ENCODE measurements at places on chromosomes 6 and 20. TPM values are rescaled to one million over a fixed set of nuclear protein-coding genes. Genes with fewer than 3 reads are reported as not detected.

GRCh38 chr20:49276161-49276960 lies 1.5 kb downstream of the ZNFX1 start:
- DNase-seq: peak; percentile 73

GRCh38 chr6:25564943-25565342 lies 87.1 kb upstream of the SCGN start:
- no peak for DNase-seq

GRCh38 chr6:155595284-155595683 lies 139.6 kb upstream of the NOX3 start:
- DNase-seq: no peak

DNA sequence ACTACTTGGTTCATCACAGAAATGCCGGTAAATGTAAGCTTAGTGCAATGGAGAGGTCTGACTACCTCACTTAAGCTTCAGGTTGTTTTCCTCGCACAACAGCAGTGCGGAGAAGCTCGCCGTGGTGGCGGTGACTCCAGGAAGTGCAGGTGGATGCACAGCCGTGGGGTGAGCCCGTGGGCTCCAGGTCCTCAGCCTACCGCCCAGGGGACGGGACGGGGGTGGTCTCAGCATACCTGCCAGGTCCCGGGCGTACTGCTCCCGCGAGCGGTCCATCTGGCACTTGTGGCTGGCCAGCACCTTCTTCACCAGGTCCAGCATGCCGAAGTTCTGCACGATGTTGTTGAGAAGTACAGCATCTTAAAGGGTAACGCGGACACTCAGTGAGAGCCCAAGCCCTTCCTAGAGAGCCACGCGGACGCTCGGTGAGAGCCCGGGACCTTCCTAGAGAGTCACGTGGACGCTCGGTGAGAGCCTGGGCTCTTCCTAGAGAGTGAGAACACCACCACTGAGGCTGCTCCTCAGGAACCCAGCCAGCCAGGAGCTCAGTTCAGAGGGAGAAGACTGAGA lies 17.8 kb upstream of the HELZ2 start:
- no peak for DNase-seq

- DNase-seq: no peak
Measured at GRCh38 chr20:61776491-61777075, 289.1 kb downstream of the TAF4 start.

GRCh38 chr20:63689046-63690002 lies 7.1 kb upstream of the TNFRSF6B start:
- DNase-seq: no peak

GRCh38 chr20:62285151-62285550 lies 17.6 kb upstream of the ADRM1 start:
- no peak for DNase-seq

DNA sequence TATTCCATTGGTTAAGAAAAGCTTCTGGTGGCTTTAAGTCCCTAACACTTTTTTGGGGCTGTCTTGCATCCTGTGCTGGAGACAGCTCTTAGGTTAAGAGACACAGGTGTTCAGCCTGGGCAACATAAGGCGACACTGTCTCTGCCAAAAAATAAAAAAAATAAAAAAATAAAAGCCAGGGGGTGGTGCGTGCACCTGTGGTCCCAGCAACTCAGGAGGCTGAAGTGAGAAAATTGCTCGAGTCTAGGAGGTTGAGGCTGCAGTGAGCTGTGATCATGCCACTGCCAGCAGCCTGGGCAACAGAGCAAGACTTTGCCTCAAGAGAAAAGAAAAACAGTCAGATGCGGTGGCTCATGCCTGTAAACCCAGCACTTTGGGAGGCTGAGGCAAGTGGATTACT lies 55.6 kb upstream of the ZMYND8 start:
- DNase-seq: no peak

GRCh38 chr6:149233056-149233715 lies 84.3 kb upstream of the TAB2 start:
- DNase-seq: peak; percentile 40

DNA sequence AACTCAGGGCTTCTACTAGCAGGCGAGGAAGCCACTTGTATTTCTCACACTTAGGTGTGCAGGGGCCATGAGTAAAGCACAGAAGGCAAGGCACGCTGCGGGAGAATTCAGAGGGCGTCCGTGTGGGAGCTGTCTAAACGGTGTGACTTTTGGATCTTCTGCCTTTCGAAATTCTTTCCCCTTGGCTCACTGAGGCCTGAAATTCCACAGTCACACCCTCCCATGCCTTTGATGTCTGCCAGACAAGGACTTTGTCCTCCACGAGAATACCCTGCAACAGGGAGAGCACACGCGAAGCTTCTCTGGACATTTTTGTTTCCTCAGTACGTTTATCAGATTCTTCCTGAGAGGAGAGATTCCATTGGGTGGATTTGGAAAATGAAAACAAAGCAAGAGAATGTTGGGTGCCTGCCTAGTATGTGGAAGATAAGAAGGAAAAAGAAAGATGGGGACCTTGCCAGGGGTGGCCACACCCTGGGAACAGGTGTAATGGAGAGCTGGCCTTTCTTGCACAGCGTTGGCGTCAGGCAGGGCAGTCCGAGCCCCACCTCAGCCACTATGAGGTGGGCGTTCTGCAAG lies 235.7 kb downstream of the MYLK4 start:
- DNase-seq: no peak

DNA sequence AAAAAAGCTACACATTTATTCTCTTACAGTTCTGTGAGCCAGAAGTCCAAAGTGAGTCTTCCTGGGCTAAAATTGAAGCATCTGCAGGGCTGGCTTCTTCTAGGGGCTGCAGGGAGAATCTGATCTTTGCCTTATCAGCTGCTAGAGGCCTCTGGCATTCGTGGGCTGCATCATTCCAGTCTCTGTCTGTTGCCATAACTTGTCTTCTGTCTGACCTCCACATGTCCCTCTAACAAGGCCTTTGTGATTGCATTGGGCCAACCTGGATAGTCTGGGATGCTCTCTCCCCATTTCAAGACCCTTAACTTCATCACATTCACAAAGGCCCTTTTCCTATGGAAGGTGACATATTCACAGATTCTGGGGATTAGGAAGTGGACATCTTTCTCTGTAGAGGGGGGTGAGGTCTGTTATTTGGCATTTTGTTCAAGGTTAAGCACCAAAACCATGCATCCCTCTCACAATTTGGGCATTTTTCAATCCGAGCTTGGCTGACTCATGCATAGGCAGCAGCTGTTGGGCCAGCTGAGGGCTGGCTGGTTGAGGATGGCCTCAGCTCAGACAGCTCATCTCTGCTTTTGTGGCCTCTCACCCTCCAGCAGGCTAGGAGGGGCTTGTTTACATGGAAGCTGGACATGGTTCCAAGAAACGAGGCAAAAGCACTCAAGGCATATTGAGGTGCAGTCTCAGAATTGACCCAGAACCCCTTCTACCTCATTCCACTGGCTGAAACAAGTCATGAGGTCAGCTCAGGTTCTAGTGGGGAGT lies 116.1 kb upstream of the NXT1 start:
- DNase-seq: no peak

DNA sequence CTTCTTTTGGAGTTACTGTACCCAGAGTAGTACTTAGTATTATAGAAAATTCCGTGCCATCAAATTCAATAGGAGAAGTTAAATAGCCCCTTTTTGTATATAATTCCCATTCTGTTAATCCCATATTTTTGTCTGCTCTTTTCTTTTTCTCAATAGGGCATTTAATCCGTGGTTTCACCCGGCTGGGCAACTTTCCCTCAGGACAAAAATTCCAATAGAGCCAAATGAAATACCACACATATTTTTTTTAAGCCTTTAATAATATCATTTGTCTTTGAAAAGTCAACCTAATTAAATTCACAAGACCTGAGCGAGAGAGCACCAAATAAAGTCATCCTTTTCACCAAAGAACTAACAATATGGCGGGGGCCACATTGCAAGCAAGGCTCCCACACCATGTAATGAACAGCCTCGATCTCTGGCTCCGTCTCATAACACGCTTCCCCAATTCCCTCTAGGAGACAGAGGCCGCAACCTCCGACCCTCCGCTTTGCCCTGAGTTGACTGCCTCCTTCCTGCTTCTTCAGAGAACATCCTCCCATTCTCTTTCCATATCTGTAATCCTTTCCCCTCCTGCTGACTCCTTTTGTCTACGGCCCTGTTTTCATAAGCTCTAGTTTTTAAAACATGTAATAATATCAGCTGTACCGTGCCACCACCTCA lies 13.6 kb downstream of the NHSL1 start:
- no peak for DNase-seq

- DNase-seq: no peak
Measured at GRCh38 chr6:130587778-130588520, 222.1 kb downstream of the TMEM200A start.

DNA sequence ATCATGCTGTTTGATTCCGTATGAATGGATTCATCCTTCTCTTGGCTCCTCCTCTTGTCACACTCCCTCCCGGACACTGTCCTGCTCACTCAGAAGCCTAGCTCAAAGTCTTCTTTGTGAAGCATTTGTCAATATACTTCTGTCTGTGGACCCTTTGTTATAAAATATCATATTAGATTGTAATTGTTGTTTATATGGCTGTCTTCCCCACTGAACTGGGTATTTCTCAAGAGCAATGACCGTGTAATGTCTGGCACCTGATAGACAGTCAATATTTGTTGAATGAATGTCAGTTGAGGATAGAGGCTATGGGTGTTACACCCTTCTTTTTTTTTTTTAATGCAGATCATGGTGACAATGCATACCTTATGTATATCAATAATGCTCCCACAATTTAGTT lies 335.3 kb downstream of the SOX4 start:
- no peak for DNase-seq

DNA sequence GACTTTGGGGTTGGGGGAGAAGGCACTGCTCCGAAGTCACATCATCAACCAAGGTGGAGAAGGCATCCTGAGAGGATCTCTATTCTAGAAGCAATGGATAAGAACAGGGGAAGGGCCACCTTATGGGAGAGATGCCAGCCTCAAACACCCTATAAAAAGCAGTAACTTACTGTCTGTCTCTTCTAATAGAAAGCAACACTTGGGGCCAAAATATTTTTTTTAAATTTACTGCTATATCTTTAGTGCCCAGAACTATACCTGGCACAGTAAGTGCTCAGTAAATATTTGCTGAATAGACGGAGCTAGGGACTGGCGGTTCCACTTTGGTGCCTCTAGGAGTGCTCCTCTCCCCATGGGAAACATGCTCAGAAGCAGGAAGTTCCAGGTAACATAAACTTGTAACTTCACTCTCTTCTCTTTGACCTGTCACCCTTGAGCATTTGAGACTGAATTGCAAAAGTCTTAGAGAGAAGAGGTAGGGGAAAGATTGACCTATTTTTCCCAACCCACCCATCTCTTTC lies 807 bp upstream of the OTOR start:
- no peak for DNase-seq

The GLP1R gene
- 0.43 TPM for total RNA-seq

The NUDT3 gene
- total RNA-seq: 18.1 TPM

The TPD52L1 gene
- total RNA-seq: 0.40 TPM

The SLC22A3 gene
- not detected for total RNA-seq

The APCDD1L gene
- total RNA-seq: not detected

The AGER gene
- total RNA-seq: 9.6 TPM

The DNAJC5 gene
- total RNA-seq: 32.9 TPM

The AARS2 gene
- 20.5 TPM for total RNA-seq

The GFRAL gene
- total RNA-seq: not detected

The LRP11 gene
- 1.8 TPM for total RNA-seq

The OR14J1 gene
- not detected for total RNA-seq

The LPA gene
- not detected for total RNA-seq

The KCNK17 gene
- total RNA-seq: not detected

The ANKRD6 gene
- 2.0 TPM for total RNA-seq

The LRRC73 gene
- 0.10 TPM for total RNA-seq
